ENCODE measurements at places on chromosomes 7 and 10.

GRCh38 chr7:132045481-132045980 lies 489.1 kb upstream of the PODXL start:
- DNase-seq, result no peak

GRCh38 chr7:125563557-125563956 lies 633.9 kb upstream of the POT1 start:
- DNase-seq, result no peak

DNA sequence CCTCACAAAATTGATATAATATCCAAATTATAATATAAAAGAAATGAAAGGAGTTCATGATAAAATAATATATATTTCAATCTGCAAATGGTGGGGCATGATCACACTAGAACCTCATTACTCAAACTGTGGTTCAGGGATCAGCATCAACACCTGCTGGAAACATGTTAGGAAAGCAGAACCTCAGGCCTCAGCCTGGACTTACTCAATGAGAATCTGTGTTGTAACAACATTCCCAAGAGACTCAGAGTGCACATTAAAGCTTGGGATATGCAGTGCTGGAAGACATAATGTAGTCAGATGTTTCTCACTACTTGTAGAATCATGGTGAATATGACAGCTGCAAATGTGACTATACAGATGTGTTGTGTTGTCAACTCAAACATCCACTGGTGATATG lies 81.7 kb upstream of the ITPRID1 start:
- no peak for DNase-seq

- DNase-seq, result no peak
Observed at GRCh38 chr7:36600869-36601530, 123.3 kb downstream of the AOAH start.

GRCh38 chr7:90469554-90469953 lies at the start of gene PTTG1IP2:
TSS of gene PTTG1IP2 (plus strand) at chr7:90469639. CDS start at chr7:90469787, 148 bp downstream.
- DNase-seq, result no peak

DNA sequence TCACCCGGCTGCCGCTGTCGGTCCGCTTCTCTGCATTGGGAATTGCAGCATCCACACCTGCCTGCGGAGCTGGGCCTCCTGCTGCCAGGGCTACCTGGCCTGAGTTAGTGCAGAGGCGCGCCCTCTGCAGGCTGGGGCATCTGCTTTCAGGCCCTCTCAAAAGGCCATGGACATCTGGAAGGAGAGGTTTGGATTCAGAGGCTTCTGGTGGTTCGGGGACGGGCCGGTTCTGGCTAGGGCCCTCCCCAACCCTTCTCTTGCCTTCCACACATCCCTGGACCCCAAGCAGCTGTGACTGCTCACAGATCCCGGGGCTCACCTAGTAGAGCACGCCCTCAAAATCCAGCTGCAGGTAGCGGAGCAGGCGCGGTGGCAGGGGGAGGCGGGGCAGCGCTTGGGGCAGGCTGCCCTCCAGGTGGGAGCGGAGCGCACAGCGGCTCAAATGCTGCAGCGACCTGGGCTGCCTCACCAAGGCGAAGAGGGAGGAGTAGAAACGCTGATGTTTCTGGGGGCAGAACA lies 8.4 kb upstream of the GBX1 start:
- no peak for DNase-seq

DNA sequence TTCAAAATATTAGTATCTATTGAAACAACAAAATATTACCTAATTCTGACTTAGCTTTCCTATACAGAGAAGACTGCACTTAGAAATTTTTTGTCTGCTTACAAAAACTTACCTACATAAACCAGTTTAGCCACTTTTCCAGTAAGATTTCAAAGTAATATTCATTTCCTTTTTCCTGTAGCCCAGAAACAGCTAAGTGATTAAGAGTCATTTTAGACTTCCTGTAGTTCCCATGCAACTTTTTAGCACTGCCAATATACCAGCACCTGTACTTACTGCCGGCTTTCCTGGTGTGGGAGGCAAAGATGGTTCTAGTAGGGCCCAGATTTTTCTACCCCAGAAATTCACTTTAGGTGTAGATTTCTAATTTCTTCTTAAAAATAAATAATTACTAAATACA lies 21.8 kb downstream of the NT5C2 start:
- DNase-seq, result no peak

DNA sequence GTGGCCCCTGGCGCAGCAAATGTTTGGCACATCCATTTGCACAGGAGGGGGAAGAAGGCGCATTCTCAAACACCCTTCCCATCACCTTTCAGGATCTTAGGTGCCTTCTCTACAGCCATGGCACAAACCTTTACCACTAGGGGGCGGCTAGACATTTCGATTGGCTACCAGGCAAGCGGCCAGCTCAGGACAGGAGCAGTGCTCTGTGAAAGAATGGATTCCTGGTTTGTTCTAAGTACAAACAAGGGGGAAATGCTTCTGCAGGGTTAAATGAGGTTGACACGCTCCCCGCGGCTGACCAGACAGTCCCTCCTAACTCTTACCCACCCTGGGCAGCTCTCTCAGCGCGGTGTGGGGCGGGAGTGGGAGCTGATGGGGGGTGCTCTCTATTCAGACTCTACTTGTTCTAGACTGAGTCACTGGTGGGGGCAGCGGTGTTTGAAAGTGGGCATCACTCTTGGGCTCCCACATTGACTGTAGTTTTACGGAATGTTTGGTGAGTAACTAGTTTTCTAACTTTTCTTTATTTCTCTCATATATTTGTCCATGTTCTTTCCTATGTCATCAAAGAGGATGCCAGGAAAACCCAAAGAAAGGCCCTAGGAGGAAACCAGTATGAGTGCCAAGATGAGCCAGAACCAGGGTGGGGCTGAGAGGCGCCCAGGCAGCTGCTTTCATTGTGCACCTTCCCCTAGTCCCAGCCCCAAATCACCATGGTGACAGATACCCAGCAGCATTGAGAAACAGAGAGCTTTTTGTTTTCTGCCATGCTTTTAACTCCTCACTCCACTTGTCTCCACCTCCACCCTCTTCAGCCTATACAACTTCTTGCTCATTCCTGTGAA lies 61.4 kb upstream of the GPR158 start:
- DNase-seq, result no peak

GRCh38 chr7:135035252-135035651 lies 48.9 kb downstream of the AGBL3 start:
- no peak for DNase-seq

- no peak for DNase-seq
Observed at GRCh38 chr7:111762799-111763198, 200.5 kb upstream of the IMMP2L start.

GRCh38 chr10:30784897-30785605 lies 155.5 kb upstream of the LYZL2 start:
- no peak for DNase-seq

DNA sequence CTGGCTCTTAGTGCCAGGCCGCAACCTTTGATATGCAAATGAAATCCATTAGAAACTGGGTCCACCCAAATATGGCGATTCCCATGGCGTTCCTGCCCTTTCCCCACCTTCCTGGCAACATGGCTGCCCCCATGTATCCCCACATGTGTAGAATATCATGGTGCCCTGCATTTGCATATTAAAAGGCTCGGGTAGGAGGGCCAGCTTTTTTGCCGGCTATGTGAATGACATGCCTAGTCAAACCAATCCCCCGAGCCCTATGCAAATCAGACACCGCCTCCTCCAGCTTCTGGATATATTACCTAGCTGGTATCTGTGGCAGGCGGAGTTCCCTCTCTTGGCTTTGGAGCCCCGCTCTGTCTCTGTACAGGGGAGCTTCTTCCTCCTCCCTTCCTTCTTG lies 18.3 kb downstream of the MMS19 start:
- no peak for DNase-seq

GRCh38 chr7:96676919-96677318 lies 32.7 kb downstream of the SEM1 start:
- no peak for DNase-seq

DNA sequence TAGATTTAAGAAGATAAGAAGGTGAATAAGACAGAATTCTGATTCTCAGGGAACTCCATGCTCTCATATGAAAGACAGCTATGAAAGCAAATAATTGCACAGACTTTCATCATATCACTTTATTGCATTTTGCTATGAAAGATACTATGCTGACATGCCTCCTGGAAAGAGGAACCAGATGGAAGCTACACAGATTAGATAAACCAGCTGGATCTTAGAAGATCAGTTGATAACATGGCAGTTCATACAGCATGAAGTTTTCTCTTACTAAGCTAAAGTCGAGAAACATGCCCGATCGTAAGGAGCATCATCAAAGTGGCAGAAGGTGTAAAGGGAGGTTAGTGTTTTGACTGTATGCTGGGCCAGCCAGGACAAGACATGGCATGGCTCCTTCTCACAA lies 112.5 kb upstream of the DPP6 start:
- DNase-seq, result no peak

GRCh38 chr10:11403116-11403515 lies 208.3 kb downstream of the USP6NL start:
- peak; percentile 37 for DNase-seq

- no peak for DNase-seq
Observed at GRCh38 chr7:17374654-17375053, 76.2 kb downstream of the AHR start.

- no peak for DNase-seq
Observed at GRCh38 chr7:80921130-80921529, 2.3 kb upstream of the SEMA3C start.

GRCh38 chr7:29605671-29606070 lies 42.0 kb downstream of the PRR15 start:
- DNase-seq, result no peak

DNA sequence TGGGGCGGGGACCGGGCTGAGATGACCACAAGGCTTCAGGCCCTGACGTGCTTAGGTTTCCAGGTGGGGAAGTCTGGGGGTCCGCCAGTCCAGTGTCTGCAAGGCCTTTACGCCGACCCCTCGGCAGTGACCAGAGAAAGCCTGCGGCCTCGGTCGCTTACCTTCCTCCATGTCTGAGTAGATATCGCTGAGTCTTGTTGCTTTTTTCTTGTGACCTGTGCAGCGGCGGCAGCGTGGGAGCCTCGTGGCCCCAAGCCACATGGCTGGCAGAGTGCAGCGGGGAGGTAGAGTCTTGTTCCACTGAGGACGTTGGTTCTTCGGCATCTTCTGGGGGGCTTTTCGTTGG lies 329 bp downstream of the NOLC1 start:
- no peak for DNase-seq

GRCh38 chr10:75083972-75084833 lies 27.3 kb upstream of the SAMD8 start:
- DNase-seq, result no peak

DNA sequence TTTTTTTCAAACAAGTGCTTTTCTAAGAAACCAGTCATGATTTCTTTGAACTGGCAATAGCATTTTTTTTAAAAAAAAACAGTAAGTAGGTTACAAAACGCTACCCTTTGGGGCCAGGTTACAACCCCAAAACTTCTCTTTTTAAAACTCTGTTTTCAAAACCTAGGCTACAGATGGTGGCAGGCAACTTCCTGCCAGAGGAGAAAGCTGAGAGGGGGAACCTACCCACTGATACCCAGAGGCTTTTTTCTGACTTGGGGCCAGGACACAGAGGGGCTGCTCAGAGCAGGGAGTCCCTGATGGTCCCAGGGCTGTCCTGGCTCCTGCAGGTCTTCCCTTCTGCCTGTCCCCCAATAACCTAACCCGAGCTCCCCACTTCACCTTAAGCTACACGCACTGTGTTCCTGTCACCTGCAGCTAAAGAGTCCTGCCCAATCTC lies 6.9 kb downstream of the STN1 start:
- no peak for DNase-seq

DNA sequence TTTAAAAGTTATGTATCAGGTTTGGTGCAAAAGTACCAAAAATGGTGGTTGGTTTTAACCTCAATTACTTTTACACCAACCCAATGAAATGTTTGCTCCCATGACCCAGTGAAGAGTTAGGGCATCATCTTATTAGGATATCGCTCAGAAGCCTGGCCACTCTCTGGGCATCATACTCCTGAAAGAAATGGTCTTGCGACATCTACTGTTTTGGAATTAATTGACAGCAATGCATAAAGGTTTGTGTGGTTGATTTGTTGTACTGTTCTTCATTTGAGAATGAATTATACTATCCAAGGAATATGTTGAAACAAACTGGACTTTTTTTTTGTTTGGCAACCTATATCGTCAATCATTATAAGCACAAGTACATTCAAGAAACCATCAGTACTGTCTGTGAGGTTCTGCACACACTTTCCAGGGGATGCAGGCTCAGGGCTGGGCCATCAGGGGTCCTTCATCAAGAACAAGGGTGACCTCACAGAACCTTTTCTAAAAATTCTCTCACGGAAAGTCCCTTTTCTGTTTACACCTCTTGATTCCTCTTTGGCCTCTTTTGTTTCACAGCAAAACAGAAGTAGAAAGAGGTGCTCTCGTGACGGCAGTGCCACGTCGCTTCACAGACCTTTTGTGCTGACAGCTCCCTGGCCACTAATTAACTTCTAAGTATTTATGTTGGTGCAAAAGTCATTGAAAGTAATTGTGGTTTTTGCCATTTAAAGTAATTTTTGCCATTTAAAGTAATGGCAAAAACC lies 117.2 kb upstream of the KLF6 start:
- DNase-seq, result peak; percentile 17

GRCh38 chr7:81430150-81430549 lies 339.7 kb downstream of the HGF start:
- no peak for DNase-seq
